ENCODE measurements at places on chromosomes 3 and 15.

DNA sequence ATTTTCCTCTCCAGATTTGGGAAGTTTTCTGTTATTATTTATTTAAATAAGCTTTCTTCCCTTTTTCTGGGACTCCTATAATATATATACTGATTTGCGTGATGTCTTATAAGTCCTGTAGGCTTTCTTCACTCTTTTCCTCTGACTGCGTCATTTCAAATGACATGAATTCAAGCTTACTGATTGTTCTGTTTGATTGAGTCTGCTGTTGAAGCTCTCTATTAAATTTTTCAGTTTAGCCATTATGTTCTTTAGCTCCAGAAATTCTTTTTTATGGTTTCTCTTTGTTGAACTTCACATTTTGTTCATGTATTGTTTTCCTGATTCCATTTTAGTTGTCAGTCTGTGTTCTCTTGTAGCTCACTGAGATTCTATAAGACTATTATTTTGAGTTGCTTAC lies 135.8 kb upstream of the PRR23C start:
- no peak for DNase-seq

DNA sequence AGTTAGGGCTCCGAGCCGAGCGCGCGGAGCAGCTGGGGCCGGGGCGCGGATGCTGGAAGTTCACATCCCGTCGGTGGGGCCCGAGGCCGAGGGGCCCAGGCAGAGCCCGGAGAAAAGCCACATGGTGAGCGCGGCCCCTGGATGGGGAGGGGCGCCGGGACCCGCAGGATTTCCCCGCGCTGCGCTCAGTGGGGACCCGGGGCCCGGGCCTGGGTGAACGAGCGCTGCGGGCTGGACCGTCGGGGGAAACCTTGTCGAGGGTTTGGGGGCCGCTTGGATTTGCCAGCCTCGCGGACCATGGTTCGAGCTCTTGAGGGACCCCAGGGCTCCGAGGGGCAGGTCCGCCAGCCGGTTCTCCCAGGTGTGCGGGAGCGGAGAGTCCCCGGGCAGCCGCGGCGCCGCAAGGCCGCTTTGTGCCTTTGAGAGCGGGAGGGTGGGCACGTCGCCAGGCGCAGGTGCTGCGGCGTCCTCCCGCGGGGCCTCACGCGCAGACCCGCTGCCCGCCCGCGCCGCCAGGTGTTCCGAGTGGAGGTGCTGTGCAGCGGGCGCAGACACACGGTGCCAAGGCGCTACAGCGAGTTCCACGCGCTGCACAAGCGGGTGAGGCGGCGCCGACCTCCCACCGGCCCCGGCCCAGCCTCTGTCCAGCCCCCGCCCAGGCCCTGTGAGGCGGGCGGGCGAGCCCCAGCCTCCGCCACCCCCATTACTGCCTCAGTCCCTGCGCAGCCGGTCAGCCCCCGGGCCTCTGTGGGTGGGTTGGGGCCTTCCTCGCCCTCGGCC lies at the start of gene SNX22:
Gene SNX22 (plus strand): TSS at position 5 of the 780 bp plus-strand sequence. CDS start 45 bp downstream, at position 50.
- no peak for DNase-seq

DNA sequence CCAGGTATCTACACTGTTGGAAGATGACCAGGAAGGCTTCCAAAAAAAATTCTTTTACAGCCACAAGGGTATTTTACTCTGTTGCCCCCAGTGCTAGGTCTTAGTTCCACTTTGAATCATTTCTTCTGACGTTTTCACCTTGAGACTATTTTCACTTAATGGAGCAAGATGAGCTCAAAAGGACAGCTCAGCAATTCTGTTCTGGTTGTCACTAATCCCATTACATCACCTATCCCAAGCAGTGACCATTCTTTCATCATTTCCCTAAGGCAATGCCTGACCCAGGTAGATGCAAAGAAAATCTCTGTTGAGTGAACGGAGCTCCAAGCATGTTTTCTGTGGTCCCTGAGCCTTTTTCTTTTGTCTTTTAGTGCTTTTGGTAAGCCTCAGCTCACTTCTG lies 210.0 kb downstream of the KCNAB1 start:
- DNase-seq, result no peak

GRCh38 chr15:69141286-69141701 lies 19.1 kb upstream of the GLCE start:
- DNase-seq, result no peak

GRCh38 chr3:67418426-67419217 lies 235.8 kb downstream of the SUCLG2 start:
- no peak for DNase-seq

DNA sequence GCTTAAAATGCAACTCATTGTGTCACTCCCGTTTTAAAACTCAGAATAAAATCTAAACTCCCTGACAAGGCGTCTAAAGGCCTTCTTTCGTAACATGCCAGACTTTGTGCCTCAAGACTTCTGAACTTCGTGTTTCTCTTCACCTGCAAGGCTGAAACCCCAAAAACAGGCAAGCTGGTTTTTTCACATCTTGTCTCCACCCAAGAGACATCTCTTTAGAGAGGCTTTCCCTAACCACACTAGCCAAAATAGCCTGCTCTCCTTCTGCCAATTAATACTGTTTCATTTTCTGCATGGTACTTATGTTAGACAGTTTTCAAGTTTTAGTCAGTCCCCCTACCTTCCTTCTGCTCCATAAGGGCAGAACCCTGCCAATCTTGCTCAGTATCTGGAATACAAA lies 41.6 kb downstream of the RAF1 start:
- DNase-seq, result no peak

DNA sequence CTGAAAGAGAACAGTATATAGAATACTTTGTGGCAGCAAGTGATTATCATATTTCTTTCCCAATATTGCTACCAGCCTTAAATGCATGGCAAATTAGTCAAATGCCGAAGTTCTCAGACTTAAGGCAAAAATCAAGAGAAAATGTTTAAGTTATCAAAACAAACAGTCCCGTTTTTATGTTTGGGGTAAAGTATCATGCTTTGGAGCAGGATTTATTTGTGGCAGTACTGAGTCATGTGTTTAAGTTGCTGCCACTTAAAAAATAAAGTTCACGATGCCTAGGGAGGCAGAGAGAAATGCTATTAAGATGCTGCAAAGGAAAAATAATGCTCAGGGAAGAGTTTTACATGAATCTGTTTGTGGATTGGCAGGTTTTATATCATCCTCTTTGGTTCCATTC lies 417.4 kb upstream of the MDFIC2 start:
- DNase-seq, result no peak

GRCh38 chr3:47283193-47283537 lies 421 bp downstream of the KLHL18 start:
- DNase-seq, result no peak

DNA sequence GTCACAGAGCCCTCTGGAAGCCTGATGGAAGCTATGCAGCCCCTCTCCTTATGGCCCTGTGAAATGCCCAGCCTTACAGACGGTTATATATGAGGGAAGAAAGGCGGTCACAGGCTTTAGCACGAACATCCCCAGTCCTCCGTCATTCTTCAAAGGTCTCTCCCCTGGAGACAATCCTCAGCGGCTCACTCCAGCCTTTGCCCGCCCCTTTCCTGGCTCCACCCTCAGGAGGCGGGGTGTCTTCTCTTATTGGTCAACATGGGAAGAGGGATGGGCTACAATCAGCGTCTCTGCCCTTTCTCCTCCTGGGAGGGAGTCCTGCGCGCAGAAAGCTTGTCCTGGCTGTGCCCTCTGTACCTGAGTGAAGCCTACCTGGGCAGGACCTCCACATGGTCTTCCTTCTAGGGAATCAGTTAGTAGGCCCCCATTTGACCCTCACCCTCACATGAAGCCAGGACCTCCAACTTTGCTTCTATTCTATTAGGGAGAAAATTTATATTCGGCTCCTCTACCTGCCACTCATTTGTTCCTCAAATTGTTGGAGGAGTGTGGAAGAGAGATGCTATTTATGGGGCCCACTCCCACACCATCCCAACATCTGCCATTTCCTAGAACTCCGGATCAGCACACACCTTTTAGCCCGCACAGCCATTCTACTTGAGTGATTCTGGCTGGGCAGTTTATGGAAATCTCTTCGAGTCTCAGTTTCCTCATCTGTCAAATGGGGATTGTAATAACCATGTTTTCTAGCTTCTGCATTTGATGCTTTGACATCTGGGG lies 112.9 kb upstream of the SLC6A11 start:
- no peak for DNase-seq

GRCh38 chr15:65833501-65834205 lies 35.6 kb upstream of the RAB11A start:
- no peak for DNase-seq

DNA sequence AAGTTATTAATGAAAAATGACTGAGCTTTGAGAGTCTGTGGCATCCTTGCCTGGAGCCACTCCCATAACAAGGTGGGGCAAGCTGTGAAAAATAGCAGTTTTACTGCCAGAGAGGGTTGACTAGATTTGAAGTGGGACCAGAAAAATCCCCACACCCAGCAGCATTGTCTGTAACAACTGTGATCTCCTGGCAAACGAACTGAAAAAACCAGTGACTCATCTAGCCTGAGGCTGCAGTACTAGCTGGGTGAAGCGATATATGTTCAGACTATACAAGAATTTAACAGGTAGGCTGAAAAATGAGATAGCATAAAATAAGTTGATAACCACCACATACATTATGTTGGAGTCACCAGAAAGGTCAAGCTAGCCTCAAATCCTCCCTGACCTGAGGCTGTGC lies 64.0 kb downstream of the DPH6 start:
- no peak for DNase-seq

DNA sequence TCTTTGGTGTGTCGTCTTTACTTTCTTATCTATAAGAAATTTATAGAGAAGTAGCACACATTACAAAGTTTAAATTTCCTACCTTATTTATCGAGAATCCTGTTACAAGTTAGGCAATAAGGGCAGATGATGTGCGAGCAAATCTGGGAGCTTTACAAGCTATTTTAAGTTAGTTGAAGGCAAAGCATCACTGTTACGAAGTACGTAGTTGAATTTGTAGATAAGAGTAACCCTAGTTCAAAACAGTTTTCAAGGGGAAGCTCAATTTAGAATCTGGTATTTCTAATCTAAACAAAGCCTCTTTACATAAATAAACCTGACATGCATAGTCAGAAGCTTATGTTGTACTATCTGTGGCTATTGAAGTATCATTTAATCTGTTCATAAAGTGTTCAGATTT lies 8.4 kb downstream of the KBTBD8 start:
- no peak for DNase-seq

DNA sequence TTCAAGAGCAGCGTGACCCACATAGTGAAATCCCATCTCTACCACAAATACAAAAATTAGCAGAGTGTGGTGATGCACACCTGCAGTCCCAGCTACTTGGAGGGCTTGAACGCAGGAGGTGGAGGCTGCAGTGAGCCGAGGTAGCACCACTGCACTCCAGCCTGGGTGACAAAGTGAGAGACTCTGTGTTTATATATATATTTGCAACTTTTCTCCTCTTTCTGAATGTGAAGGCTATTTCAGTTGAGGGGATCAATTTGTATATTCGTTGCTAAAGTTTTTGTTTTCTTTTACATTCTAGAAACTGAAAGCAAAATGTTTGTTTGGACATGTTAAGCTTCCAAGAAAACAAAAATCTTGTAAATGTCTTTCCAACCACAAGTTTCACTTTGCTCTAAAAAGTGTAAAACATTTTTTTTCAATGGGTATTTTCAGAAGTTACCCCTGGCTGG lies 29.8 kb upstream of the FAM98B start:
- DNase-seq, result no peak

DNA sequence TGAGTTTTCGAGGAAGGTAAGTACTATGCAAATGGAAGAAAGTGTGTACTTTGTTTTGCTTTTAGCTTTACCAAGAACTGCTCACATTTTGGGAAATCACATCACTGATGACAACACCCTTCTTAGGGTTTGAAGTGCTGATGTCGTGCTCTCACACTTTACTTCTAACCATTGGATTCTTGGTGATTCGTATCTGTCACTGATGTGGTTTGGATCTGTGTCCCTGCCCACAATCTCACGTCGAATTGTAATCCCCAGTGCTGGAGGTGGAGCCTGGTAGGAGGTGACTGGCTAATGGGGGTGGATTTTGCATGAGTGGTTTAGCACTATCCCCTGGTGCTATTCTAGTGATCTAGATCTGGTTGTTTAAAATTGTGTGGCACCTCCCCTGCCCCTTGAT lies 75.4 kb upstream of the RGMA start:
- no peak for DNase-seq

DNA sequence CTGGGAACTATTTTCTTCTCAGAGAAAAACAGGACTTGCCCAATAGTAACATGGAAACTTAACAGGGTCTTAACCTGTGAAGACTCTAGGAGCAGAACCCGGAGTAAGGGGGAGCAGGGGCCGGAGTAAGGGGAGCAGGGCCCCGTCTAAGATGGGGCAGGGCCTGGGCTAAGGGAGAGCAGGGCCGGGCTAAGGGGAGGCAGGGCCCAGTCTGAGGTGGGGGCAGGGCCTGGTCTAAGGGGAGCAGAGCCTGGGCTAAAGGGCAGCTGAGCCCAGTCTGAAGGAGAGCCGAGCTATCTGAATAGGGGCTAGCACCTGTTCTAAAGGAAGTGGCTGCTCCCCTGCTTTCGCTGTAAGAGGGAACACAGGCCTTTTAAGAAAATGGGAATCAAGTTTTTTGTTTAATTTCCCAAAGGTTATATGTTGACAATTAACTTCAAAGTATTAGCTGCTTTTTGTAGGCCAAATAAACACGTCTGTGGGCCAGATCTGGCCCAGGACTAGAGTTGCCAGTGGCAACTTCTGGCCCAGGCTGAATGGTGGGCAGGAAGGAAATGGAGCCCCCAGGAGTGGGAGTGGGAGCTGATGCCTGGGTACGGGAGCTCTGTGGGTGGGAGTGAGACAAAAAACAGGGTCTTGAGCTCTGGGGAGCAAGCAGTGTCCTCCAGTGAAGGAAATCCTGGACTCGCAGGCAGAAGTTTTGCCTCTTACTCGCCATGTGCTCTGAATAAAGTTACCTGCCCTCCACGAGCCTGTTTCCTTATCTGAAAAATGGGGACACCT lies 32.5 kb downstream of the CSPG4 start:
- DNase-seq, result no peak

DNA sequence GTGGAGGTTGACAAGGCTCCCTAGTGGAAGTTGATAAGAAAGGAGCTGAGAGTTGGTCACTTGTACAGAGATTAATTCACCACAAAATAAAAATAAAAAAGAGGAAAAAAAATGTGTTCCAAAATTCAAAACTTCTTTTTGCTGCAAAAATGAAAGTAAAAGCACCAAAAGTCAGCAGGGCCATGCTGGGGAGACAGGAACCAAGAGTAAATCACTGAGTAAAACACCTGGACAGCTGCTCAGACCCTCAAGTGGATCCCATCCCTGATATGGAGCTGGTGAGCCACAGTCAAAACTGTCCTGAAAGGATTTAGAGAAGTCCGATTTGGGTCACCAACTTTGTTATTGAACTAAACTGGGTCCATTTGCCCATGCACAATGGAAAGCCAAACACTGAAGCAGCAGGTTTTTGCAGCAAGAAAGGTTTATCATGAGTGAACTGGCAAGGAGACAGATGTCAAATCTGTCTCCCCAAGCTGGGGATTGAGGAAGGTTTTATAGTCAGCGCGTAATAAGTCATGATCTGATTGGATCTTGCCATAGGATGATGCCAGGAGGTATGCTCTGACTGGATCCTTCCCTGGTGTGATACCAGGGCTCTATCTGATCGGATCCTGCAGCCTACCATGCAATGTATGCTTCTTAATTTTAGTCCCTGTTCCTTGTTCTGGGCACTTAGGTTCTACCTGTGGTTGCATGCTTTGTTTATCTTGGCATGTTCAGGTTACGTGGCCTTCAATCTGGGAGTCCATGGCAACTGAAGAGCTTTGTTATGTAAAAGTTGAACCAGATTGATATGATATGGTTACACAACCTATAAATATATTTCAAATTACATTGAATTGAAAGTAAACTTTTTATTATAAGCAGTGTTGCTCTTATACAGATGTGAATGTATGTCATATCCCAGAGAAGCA lies 313.2 kb downstream of the POLQ start:
- DNase-seq, result no peak

- no peak for DNase-seq
Measured at GRCh38 chr15:25450163-25450562, 11.3 kb upstream of the UBE3A start.
